ENCODE measurements at places on chromosomes 16 and 17.
A peak's percentile ranks its signal among the peaks of the same experiment; 100 is the strongest.

DNA sequence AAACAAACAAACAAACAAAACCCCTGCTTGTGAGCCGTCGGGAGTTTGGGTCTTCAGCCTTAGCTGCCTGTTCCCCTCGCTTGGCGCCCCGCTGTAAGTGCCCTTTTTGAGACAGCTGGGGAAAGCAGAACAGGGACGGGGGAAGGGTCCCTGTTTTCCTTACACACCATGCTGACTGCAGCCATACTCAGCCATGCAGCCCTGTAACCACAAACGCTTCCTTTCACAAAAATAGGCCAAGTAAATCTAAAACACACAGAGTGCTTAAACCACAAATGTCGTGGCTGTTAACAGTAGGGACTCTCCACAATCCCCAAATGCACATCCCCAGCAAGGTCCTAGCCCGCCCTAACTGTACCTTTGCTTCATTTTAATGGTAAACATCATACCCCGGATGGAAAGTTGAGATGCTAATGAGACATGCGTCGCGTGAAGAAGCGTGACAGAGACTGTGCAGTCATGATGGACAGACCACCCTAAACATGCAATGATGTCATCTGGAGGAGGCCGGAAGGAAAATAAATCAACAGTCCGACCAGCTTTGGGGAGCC, 129.9 kb downstream of the MGAT5B start:
- DNase-seq, result peak; percentile 37

- DNase-seq, result no peak
Observed at GRCh38 chr17:56699186-56699894, 105.8 kb downstream of the NOG start.

DNA sequence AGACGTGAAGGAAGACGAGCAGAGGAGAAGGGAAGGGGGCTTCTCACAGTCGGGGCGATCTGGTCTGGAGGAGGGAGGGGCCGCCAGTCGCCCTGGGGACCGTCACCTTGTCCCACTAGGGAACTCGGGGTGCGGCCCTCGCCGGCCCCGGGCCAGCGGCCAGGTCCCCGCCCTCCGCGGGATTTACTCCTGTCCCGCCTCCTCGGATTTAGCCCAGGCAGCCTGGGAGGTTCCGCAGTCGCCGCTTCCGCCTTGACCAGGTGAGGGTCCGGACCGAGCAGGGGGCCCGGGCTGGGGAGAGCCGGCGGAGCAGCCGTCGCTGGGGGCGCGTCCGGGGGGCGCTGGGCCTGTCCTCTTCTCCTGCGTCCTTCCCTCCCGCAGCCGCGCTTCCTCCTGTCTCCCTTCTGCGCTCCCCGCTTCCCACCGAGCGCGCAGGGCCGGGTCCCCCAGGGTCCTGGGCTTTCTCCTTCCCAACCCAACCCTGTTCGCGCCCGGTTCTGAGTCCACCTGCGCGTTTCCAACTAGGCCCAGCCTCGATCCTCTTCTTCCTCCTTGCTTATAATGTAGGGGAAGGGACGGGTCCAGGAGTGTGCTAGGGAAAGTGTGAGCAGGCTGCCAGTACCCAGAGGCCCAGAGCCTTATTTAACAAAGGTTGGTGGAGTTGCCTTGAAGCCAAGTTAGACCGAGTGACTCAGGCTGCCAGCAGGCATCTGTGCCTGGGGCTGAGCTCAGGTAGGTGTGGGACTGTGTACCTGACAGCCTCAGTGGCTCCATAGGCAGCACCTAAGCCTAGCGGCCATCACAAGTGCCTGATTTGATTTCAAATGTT, at the start of gene TNK1:
TSS of gene TNK1 (plus strand) at position 235 of the 829 bp plus-strand sequence. CDS start 1,838 bp downstream, outside the sequence.
- DNase-seq, result no peak

DNA sequence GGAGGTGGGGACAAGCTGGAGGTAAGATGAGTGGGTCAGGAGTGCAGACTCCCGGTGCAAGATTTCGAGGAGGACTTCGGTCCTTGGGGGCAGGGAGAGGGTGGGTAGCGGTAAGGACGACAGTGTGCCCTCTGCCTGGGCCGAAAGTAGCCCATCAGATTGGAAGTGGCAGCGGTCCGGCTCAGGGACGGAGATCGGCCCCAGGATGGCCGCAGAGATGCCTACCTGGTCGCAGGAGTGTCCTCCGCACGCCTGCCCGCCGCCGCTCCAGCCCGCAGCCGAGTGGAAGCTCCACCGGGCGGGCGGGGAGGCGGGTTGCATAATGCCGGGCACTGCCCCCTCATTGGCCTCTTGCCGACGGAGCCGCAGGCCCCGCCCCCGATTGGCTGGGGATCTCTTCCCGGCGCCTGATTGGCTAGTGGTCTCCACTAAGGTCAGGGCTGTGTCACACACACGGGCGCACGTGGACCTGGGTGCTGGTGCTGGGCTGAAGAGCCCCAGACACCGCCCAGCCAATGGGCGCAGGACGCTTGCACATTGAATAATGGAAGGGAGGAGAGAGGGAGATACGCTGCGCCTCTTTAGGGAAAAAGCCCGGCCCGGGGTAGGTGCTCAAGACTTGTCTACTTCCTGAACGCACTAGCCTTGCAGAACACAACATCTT, at the start of gene PER1:
TSS of gene PER1 (minus strand) at position 293 of the 664 bp plus-strand sequence. CDS start 1,698 bp downstream, outside the sequence.
- peak; percentile 76 for DNase-seq

GRCh38 chr17:3695723-3696411, at the start of gene P2RX5:
Gene P2RX5, minus strand, starts transcription at chr17:3696155. Its CDS starts 150 bp downstream, at chr17:3696005.
- DNase-seq, result peak; percentile 23

DNA sequence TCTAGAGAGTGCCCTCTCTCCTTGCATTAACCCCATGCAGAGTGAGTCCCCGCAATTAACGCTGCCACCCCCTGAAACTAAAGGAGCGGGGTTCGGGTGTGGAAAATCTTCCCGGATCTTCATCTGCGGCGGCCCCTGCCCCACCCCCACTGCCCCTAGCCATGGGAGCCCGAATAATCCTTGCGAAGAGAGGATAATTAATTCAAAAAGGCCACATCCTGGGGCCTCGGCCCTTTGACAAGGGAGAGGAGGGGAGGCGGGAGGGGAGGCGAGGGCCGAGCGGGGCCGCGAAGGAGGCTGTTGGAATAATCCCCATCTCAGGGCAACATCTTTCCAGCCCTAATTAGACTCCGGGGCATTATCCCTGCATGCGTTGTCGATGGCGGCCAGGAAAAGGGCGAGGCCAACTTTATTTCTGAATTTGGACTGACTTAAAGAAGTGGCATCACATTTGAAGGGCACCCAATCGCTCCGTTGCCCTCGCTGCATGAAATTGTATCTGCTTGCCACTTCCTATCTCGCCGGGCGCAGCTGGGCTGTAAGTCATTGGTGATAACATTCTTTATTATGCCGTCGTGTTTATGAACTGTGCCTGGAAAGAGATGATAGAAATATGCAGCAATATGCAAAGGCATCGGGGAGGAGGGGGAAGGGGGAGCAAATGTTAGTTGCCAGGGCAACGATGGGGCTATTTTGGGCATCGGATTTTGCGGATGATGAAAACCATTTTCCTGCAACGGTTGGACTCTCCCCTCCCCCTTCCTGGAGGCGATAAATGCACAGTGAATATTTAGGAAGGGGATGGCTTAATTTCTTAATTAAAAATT, 387.1 kb upstream of the TNRC6C start:
- peak; percentile 28 for DNase-seq

- no peak for DNase-seq
Observed at GRCh38 chr17:41065829-41066624, at the start of gene KRTAP2-4. Gene KRTAP2-4, minus strand, starts transcription at chr17:41065879. Its CDS starts 34 bp downstream, at chr17:41065845.

GRCh38 chr17:74417178-74418045, 14.5 kb upstream of the GPRC5C start:
- DNase-seq, result no peak

DNA sequence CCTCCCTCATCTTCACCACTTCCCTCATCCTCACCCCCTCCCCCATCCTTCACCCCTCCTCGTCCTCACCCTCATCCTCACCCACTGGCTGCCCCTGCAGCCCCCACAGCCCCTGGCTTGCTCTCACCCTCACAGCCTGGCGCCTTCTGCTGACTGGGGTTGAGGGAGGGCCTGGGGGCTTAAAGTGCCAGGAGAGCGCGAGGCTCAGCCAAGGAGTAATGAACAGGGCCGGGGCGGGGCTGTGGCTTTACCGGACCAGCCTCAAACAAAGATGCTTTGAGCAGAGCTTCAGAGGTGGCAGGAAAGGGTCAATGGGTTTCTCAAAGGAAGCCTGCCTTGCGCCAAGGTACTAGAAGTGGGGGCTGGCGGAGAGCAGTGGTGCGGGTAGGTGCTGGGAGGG, at the start of gene PRSS33:
TSS of gene PRSS33 (minus strand) at position 155 of the 400 bp plus-strand sequence. CDS start 1,013 bp downstream, outside the sequence.
- DNase-seq, result no peak

- no peak for DNase-seq
Observed at GRCh38 chr16:80259290-80259805, 281.4 kb upstream of the DYNLRB2 start.

DNA sequence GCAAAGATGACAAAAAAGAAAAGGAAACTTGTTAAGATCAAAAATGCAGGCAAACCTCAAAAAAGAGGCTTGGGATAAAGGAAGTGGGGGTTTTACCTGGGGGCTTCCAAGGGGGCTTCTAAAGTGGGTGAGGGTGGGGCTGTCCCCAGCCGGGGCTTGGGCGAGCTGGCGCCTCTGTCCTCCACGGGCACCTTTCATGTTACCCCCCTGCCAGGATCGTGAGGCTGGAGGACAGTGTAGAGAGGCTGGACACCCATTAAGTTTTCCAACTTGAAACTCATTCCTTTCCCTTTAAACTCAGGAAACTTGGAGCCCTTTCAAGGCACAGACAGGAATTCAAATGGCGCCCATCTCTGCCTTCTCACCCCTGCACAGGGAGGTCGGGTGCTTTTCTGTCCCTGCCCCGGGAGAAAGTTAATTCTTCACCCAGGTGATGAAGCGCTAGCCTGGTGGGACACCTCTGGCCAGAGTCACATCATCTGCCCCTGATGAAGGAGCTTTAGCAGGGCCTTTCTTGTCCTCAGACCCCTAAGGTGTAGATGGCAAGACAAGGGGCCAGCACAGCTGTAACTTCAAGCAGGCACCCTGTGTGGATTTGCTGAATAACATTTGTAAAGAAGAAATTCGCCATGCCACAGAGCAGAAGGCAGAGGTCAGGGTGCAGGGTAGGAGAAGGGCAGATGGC, 87.3 kb downstream of the C16orf78 start:
- DNase-seq, result no peak

GRCh38 chr17:3957735-3958599, 6.3 kb downstream of the ATP2A3 start:
- DNase-seq, result no peak

GRCh38 chr17:67156269-67157199, 88.5 kb downstream of the HELZ start:
- no peak for DNase-seq

- DNase-seq, result no peak
Observed at GRCh38 chr17:62665599-62665998, 38.1 kb downstream of the MRC2 start.

GRCh38 chr16:70470141-70470926, 15.9 kb downstream of the FCSK start:
- no peak for DNase-seq

- no peak for DNase-seq
Observed at GRCh38 chr17:83144421-83145357, 65.3 kb downstream of the METRNL start.

GRCh38 chr16:15484662-15485061, 50.3 kb downstream of the BMERB1 start:
- DNase-seq, result no peak

GRCh38 chr17:76578376-76578775, 7.3 kb downstream of the ST6GALNAC2 start:
- DNase-seq, result no peak

- DNase-seq, result no peak
Observed at GRCh38 chr17:50661795-50662391, 27.2 kb downstream of the ABCC3 start.

- DNase-seq, result no peak
Observed at GRCh38 chr16:54400261-54400660, 113.7 kb upstream of the IRX3 start.

- no peak for DNase-seq
Observed at GRCh38 chr17:6327007-6327406, 107.9 kb downstream of the AIPL1 start.

GRCh38 chr16:2090777-2091546, 43.2 kb downstream of the TSC2 start:
- no peak for DNase-seq

Data from naive thymus-derived CD8-positive, alpha-beta T cell (primary cell).